Memory B cell (primary cell): ENCODE measurements at places on chromosomes 4 and X.

GRCh38 chrX:131987252-131987651 lies 35.9 kb upstream of the STK26 start:
- peak; percentile 22 for DNase-seq

- no peak for DNase-seq
Observed at GRCh38 chr4:128980816-128981326, 112.5 kb downstream of the SCLT1 start.

DNA sequence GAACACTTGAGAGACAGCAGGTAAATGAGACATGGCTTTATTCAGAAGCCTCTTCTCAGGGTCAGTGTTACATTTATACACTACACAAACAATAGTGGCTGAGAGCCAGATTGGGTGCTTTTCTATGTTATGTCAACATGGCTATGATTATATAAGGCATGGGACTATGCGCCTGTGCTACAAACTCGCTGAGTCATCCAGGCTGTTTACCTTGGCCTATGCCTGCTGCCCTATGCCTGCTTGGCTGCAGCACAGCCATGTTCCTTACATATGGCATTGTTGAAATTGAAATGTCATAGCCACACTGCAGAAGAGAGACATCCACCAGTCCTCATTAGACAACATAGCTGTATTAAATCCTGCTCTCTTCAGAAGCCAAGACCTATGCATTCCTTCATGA lies 236.3 kb upstream of the NWD2 start:
- no peak for DNase-seq

DNA sequence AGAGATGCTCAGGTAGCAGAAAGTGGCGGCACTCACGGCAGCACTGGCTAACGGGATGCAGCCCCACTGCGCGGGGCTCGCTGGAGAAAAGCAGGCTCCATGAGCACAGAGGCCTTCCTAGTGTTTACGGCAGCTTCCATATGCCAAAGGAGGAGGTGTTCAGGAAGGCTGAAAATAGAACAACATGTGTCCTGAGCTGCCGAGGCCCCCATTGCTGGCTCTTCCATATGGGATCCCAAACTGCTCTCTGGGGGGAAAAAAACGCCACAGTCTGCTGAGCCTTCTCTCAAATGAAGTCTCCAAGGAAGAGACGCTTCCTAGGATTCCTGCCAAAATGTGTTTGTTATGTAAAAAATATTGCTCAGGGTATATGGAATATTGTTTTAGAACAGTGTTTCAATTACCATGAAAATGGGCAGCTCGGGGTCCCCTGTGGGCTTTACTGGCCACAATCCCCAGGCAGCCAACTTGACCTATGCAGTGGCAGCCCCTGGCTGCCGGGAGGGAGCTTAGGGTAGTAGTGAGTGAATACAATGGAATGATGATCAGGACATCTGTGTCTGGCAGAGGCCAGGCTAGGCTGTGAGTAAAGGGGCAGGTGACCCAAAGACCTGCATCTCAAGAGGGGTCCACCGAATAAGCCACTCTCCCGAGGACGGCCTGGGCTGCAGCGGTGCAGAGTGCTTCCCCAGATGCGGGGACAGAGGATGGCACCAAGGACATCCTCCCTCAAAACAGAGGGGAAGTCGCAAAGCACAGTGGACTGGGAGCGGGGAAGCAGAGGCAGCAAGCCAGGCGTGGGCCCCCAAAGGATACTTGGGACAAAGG lies 170.1 kb downstream of the AFAP1 start:
- DNase-seq = no peak

GRCh38 chrX:112866175-112866574 lies 25.5 kb upstream of the AMOT start:
- DNase-seq = no peak

GRCh38 chrX:123817288-123817894 lies 42.5 kb upstream of the XIAP start:
- DNase-seq = no peak

DNA sequence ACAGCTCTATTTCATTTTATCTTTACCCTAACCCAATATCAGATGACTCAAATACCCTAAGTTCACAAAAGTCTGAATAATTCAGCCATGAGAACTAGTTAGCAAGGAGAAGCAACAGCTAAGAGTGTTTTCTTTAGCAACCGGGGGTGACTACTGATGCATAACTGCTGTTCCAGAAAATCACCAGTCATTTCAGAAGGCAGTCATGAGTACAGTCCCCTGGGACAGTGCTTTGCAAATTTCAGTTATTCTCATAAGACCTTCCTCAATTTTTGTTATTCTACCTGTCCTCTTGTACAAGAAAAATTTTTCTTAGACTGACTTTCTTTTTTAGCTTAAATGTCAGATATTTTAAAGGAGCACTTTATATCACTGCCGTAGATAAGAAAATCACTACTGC lies 16.4 kb downstream of the BANK1 start:
- DNase-seq = peak; percentile 81

DNA sequence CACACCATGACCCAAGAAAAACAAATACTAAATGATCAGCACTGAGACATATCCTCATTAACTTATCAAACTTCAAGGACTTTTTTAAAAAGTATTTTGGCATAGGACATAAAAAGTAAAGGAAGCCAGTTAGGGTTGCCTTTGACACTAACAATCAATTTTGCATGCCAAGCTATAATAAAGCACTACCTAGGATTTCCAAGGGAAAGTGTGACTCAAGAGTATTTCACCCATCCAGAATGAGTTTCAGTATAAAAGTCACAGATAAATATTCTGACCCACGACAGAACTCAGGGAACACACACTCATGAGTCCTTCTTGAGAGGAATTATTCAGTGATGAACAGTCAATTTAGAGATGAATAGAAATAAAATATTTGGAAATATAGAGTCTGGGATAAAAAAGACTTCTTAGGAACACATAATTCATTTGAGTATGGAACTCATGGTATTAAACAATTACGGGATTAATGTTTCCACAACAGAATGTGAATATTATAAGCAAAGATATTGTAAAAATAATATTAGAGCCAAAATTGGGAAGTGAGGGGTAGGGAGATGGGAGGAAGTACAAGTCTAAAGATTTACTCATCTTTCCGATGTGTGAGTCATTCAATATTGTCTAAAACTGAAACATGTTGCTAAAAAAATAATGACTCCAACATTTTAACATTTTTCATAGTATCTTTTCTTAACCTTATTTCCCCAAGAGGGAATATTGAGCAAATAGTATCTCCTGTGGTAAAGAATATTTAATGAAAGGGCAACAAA lies 143.5 kb upstream of the LNX1 start:
- no peak for DNase-seq

DNA sequence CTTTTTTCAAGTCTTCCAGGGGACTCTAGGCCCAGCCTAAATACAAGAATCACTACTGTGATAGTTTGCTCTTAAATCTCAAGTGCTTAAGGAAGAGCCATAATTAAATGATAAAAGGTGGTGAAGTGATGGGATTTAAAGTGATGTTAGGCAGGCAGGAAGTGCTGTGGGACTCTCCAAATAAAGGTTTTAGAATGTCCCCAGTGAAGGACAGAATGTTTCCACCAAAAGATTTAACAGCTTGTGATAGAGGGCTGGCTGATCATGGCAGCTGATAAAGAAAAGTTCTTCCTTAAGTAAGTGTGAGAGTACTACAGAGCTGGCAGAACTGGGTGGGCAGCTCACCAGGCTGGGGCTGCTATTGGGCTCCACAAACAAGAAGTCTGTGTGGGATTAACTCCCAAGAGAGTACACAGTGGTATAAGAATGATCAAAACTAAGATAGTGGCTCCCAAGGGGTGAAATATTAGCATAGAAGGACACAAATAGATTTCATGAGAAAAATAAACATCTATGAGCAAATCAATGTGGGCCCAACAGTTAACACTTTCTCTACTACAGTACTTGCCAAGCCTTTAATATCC lies 637.2 kb upstream of the CPEB2 start:
- DNase-seq = no peak

DNA sequence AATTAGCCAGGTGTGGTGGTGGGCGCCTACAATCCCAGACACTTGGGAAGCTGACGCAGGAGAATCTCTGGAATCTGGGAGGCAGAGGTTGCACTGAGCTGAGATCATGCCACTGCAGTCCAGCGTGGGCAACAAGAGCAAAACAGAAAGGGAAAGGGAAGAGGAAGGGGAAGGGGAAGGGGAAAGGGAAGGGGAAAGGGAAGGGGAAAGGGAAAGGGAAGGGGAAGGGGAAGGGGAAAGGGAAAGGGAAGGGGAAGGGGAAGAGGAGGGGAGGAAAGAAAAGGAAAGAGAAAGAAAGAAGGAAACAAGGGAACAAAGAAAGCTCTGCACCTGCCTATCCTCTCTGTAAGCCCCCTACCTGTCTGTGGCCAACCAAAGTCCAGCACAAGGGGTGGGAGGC lies 35.2 kb downstream of the FAM53A start:
- no peak for DNase-seq

GRCh38 chrX:111100191-111100590 lies 4.2 kb downstream of the PAK3 start:
- DNase-seq = no peak

GRCh38 chr4:159232465-159233106 lies 129.7 kb downstream of the RAPGEF2 start:
- no peak for DNase-seq

- DNase-seq = no peak
Observed at GRCh38 chr4:38805530-38806145, 1.0 kb upstream of the TLR1 start.

DNA sequence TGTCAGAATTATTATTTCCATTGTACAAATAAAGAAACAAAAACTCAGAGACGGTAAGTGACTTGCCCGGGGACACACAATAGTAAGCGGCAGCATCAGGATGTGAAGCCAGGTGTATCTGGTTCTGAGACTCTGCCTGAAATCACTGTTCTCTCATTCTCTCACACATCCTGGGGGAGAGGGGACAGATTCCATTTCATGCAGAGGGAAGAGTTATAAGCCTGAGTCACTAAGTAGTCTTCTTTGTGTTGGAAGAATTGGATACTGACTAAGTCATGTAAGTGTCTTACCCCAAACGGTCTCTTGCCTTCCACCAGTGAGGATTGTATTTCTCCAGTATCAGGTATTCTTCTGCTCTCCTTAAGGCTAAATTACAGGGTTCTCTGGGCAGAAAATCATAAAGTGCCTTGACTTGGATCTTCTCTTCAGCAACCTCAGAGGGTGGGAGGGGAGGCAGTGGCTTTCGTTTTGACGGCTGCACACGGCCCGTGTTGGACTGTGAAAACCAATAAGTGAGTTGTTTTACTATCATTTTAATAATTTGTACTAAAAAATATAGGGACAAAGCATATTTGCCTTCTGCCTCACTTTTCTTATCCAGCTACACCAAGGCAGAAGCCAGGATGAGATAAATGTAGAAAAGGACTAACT lies 21.9 kb downstream of the TXK start:
- no peak for DNase-seq

GRCh38 chr4:108029731-108030130 lies 40.0 kb downstream of the HADH start:
- no peak for DNase-seq

GRCh38 chrX:49850028-49850427 lies 20.9 kb downstream of the PAGE4 start:
- DNase-seq = no peak

DNA sequence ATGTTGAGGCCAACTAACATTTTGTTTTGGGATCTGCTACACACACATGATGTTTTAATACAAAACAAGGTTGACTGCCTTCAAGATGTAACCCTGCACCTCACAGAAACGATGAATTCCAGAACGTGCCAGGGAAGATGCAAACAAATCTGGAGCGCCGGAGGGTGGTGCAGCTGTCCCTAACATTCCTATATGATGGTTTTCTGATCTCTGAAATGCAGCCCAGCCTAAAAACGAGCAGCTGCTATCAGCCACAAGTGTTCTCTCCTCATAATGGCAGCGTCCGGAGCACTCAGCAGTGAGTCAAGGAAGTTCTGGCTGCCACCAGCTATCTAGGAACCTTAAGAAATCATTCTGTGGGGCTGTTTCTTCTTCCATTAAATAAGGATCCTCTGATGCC lies 333.4 kb downstream of the NR3C2 start:
- no peak for DNase-seq

- no peak for DNase-seq
Observed at GRCh38 chr4:2767705-2768074, 11.6 kb upstream of the TNIP2 start.

DNA sequence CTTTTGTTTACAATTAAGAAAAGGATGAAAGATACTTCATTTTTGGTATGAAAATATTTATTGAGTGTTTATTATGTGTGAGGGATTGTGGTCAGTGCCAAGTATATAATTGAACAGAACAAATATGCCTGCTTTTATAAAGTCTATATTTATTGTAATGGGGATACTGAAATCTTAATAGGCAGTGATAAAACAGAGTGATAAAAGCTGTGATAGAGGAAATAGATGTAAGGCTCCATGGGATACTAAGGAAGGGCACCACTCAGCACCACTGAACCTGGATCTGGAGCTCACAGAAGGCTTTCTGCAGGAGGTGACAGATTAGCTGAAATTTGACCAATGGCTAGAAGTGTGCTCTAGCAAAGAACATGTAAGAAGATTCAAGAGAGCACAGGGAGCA lies 263.5 kb downstream of the C4orf33 start:
- DNase-seq = no peak

GRCh38 chrX:20029728-20030127 lies 38.9 kb upstream of the BCLAF3 start:
- no peak for DNase-seq

DNA sequence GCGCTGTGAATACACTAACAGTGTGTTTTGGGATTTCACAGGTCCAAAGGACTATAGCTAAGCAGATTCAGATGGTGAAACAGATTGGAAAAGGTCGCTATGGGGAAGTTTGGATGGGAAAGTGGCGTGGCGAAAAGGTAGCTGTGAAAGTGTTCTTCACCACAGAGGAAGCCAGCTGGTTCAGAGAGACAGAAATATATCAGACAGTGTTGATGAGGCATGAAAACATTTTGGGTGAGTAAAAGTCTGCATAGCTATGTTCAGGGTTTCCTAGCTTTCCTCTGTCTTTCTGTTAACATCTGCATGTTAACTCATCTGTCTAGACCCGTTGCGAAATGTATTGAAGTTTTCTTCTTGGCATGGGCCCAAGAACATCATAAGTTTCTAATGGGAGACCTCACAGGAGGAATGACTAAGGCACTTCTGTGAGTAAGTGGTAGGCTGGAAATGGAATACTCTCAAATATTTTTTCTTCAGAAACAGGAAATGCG lies 372.1 kb downstream of the BMPR1B start:
- DNase-seq = no peak

GRCh38 chr4:8589823-8590545 lies 2.6 kb upstream of the CPZ start:
- no peak for DNase-seq

- DNase-seq = no peak
Observed at GRCh38 chrX:129077424-129078170, 445.7 kb downstream of the SMARCA1 start.
